Cardiac muscle cell (in vitro differentiated cells and primary cell): ENCODE measurements at places on chromosomes 6 and 20. TPM values are rescaled to one million over a fixed set of nuclear protein-coding genes. Genes with fewer than 3 reads are reported as not detected.

OR2J3 gene
- polyA plus RNA-seq, result not detected in 2 replicates

PCIF1 gene
- polyA plus RNA-seq, result 43.8 and 65.7 TPM in 2 replicates

TNFRSF6B gene
- 3.3 and 4.9 TPM in 2 replicates for polyA plus RNA-seq

DCDC2 gene
- 0.64 TPM in 1 of 2 replicates, not detected in the other for polyA plus RNA-seq

IBTK gene
- polyA plus RNA-seq, result 13.9 and 14.9 TPM in 2 replicates

NHSL1 gene
- 6.0 and 6.6 TPM in 2 replicates for polyA plus RNA-seq

MCCD1 gene
- polyA plus RNA-seq, result not detected in 2 replicates

HCK gene
- not detected in 2 replicates for polyA plus RNA-seq

SIRT5 gene
- polyA plus RNA-seq, result 21.7 and 26.8 TPM in 2 replicates

ASIP gene
- polyA plus RNA-seq, result 0.67 and 1.1 TPM in 2 replicates

RPP40 gene
- 13.7 and 14.3 TPM in 2 replicates for polyA plus RNA-seq

POPDC3 gene
- polyA plus RNA-seq, result 80.0 and 97.0 TPM in 2 replicates

RAET1E gene
- not detected in 2 replicates for polyA plus RNA-seq

RSPH9 gene
- 5.8 and 8.1 TPM in 2 replicates for polyA plus RNA-seq

PEX7 gene
- polyA plus RNA-seq, result 15.7 and 20.0 TPM in 2 replicates

IL20RA gene
- polyA plus RNA-seq, result 0.86 and 3.5 TPM in 2 replicates

SPATA25 gene
- 6.6 and 7.4 TPM in 2 replicates for polyA plus RNA-seq

C6orf58 gene
- polyA plus RNA-seq, result not detected in 2 replicates

DNAH8 gene
- not detected in 2 replicates for polyA plus RNA-seq

MYCT1 gene
- 0.84 TPM in 1 of 2 replicates, not detected in the other for polyA plus RNA-seq

IER3 gene
- polyA plus RNA-seq, result 20.1 and 25.8 TPM in 2 replicates

IL17A gene
- not detected in 2 replicates for polyA plus RNA-seq

GSTA3 gene
- not detected in 2 replicates for polyA plus RNA-seq

FNDC11 gene
- polyA plus RNA-seq, result 0.09 and 2.9 TPM in 2 replicates

E2F1 gene
- 26.7 and 61.4 TPM in 2 replicates for polyA plus RNA-seq

GID8 gene
- 24.5 and 34.0 TPM in 2 replicates for polyA plus RNA-seq

SUMO4 gene
- 0.72 and 1.4 TPM in 2 replicates for polyA plus RNA-seq

ZBTB24 gene
- 2.6 and 4.0 TPM in 2 replicates for polyA plus RNA-seq

SSTR4 gene
- polyA plus RNA-seq, result not detected in 2 replicates

RNF144B gene
- 0.48 and 0.60 TPM in 2 replicates for polyA plus RNA-seq

FNDC1 gene
- not detected in 2 replicates for polyA plus RNA-seq

EFCAB8 gene
- 0.54 TPM in 1 of 2 replicates, not detected in the other for polyA plus RNA-seq

HTR1E gene
- polyA plus RNA-seq, result 0.46 and 0.76 TPM in 2 replicates

ZC2HC1B gene
- polyA plus RNA-seq, result not detected in 2 replicates

LST1 gene
- 1.6 TPM in 1 of 2 replicates, not detected in the other for polyA plus RNA-seq

PDE7B gene
- polyA plus RNA-seq, result 0.04 and 0.72 TPM in 2 replicates
